ENCODE measurements at places on chromosomes 1 and 21.

GRCh38 chr1:21510885-21511578, 1.8 kb downstream of the ALPL start:
- DNase-seq, result peak; percentile 9

DNA sequence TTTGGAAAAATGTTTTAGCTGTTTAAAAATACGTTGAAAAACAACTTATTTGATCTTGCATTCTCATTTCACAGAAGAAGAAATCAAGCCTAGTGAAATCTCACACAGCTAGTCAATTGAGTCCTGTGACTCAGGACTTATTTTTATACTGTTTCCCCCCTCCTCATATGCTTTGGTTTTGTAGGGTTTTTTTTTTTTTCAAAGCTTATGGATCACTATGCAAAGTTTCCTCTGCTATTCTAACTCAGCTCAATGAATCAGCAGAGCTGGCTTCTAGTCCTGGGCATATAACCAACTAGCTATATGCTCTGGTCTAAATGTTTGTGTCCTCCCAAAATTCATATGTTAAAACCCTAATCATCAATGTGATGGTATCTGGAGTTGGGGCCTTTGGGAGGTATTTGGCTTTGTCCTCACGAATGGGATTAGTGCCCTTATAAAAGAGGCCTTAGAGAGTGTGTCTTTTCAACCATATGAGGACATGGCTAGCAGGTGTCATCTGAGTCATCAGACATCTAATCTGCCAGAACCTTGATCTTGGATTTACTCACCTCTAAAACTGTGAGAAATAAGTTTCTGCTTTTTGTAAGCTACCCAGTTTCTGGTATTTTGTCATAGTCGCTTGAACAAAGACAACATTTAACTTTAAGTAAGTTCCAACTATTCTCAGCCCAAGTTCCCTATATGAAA, 317.2 kb upstream of the C1orf87 start:
- no peak for DNase-seq

GRCh38 chr1:161492827-161493226, 12.4 kb upstream of the FCGR2A start:
- no peak for DNase-seq

GRCh38 chr1:208170252-208170651, 73.9 kb downstream of the PLXNA2 start:
- peak; percentile 33 for DNase-seq

GRCh38 chr1:41239988-41240610, 2.0 kb downstream of the SCMH1 start:
- peak; percentile 75 for DNase-seq

GRCh38 chr1:203524152-203524551, 30.2 kb downstream of the OPTC start:
- DNase-seq, result no peak

- no peak for DNase-seq
Measured at GRCh38 chr1:197268012-197268411, at the start of gene CRB1. CRB1 (plus strand) TSS chr1:197268252; CDS start chr1:197268413, 161 bp downstream.

- no peak for DNase-seq
Measured at GRCh38 chr21:29389136-29389535, 90.4 kb downstream of the BACH1 start.

GRCh38 chr1:94859174-94859573, 39.0 kb downstream of the SLC44A3 start:
- DNase-seq, result peak; percentile 5

- no peak for DNase-seq
Measured at GRCh38 chr1:20358761-20359263, 68.1 kb downstream of the VWA5B1 start.

DNA sequence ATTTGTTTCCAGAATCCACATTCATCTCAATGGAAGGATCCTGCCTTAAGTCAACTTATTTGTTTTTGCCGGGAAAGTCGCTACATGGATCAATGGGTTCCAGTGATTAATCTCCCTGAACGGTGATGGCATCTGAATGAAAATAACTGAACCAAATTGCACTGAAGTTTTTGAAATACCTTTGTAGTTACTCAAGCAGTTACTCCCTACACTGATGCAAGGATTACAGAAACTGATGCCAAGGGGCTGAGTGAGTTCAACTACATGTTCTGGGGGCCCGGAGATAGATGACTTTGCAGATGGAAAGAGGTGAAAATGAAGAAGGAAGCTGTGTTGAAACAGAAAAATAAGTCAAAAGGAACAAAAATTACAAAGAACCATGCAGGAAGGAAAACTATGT, 2.6 kb downstream of the GADD45A start:
- DNase-seq, result peak; percentile 74

Data from OCI-M1 (cell line).